ENCODE measurements at places on chromosomes 6 and 20. TPM values are rescaled to one million over a fixed set of nuclear protein-coding genes. Genes with fewer than 3 reads are reported as not detected.

The PRDM1 gene
- polyA plus RNA-seq: 2.5 TPM

The IMPG1 gene
- polyA plus RNA-seq: 3.7 TPM

The HDGFL1 gene
- not detected for polyA plus RNA-seq

The CLVS2 gene
- polyA plus RNA-seq: 0.33 TPM

The LPA gene
- 0.17 TPM for polyA plus RNA-seq

The RUNX2 gene
- 3.1 TPM for polyA plus RNA-seq

The IL17F gene
- not detected for polyA plus RNA-seq

The TCP11 gene
- 1.2 TPM for polyA plus RNA-seq

DNA sequence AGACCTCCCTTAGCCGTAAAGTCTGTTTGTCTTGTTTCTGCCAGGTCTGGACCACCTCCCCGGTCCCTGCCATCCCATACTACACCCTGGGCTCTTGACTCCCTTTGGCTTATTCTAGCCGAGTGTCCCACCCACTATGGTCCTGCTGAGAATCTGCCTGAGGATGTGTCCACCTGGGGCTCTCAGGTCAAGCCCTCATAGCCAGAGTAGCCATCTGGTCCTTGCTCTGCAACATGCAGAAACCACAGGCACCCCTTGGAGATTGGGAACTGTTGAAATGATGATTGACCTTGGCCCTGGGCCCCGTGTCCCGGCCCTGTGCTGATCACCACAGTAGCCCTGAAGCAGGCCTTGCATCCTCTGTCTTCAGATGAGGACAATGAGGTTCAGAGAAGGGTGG is 44.0 kb downstream of the VSTM2L start:
- DNase-seq: no peak

- DNase-seq: no peak
Measured at GRCh38 chr20:35319192-35319870, 27.1 kb upstream of the FAM83C start.

- DNase-seq: no peak
Measured at GRCh38 chr6:26380256-26380655, 2.7 kb upstream of the BTN2A2 start.

GRCh38 chr6:168162366-168162765 is 83.4 kb upstream of the FRMD1 start:
- DNase-seq: no peak

GRCh38 chr6:79864001-79864400 is 83.4 kb downstream of the ELOVL4 start:
- DNase-seq: no peak

- DNase-seq: no peak
Measured at GRCh38 chr6:37628611-37629320, 68.9 kb downstream of the MDGA1 start.

GRCh38 chr6:21742238-21742660 is 148.7 kb downstream of the SOX4 start:
- DNase-seq: no peak

GRCh38 chr6:132526461-132526860 is 11.6 kb upstream of the TAAR9 start:
- no peak for DNase-seq

DNA sequence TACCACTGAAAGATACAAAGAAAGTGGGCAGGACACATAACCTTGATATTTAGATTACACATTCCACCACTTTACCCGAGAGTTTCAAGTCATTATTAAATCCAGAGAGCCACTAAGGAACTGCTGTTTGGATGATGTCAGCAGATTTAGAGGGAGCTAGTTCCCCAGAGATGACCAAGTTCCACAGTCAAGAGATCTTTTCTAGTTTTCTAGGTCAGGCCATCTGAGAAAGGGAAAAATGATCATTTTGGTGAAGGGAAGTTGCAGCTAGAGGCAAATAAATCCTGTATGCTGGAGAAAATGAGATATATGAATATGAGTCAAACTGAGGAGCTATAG is 147.8 kb downstream of the HS3ST5 start:
- no peak for DNase-seq

GRCh38 chr6:84501315-84501714 is 263.1 kb downstream of the TBX18 start:
- no peak for DNase-seq

DNA sequence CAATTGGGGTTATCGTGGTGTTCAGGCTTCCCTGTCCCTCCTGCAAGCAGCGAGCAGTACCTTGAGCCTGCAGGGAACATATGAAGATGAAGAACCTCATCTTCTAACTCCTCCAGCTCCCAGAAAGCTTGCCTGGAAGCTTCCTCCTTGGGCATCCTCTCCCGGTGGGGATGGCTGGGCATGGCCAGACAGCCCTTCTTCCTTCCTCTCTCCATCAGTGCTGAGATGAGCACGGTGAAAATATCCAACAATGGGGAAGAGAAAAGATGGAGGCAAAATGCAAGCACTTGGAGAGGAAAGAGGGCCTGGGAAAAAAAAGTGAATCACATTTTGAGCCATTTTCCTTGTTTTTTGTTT is 107.7 kb upstream of the FOXA2 start:
- no peak for DNase-seq

- no peak for DNase-seq
Measured at GRCh38 chr20:62203378-62204030, 16.6 kb downstream of the HRH3 start.

DNA sequence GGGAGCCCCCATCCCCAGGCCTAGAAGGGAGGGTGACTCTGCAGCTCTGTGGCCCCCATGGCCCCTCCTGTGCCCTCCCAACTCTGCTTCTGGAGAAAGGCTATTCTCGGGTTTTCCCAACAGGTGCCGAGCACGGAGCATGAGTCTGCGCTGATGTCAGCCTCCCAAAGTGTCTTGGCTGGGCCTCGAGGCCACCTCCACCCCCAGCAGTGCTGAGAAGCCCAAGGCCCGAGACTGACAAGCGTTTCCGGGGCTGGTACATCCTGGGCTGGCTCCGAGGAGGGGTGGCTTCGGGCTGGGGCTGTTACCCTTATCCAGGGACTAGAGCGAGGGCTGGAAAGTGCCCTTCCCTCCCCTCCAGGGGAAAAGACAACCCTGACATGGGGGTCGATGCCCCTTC is 60.2 kb upstream of the GATA5 start:
- DNase-seq: no peak

GRCh38 chr6:136945072-136945471 is 23.0 kb downstream of the SLC35D3 start:
- DNase-seq: no peak

DNA sequence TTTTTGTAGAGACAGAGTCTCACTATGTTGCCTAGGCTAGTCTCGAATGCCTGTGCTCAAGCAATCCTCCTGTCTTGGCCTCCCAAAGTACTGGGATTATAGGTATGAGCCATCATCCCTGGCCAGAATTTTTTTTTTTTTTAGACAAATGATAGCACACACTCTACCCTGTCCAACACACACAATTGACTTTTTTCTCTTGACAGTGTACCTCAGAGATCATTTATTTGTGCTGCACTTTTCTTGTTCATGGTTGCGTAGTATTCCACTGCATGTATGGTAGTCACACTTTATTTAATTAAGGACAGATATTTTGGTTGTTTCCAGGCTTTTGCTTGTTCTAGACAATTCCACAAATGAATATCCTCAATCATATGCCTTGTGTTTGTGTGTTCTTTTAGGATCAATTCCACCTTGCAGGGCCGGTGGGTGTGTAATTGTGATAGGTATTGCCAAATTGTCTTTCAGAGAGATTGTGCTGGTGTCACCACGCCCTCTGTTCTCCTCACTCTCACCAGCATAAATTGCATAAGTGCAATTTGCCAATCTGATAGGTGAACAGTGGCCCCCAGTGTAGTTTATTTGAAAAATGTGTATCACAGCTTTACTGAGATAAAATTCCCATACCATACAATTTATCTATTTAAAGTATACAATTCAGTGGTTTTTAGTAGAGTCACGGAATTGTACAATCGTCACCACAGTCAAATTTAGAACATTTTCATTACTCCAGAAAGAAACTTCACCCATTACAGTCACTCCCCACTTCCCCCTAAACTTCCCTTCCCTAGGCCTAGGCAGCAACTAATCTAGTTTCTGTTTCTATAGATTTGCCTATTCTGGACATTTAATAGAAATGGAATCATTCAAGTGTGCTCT is 20.1 kb downstream of the SRC start:
- DNase-seq: no peak

GRCh38 chr6:167799033-167799821 is 27.5 kb upstream of the AFDN start:
- DNase-seq: no peak

DNA sequence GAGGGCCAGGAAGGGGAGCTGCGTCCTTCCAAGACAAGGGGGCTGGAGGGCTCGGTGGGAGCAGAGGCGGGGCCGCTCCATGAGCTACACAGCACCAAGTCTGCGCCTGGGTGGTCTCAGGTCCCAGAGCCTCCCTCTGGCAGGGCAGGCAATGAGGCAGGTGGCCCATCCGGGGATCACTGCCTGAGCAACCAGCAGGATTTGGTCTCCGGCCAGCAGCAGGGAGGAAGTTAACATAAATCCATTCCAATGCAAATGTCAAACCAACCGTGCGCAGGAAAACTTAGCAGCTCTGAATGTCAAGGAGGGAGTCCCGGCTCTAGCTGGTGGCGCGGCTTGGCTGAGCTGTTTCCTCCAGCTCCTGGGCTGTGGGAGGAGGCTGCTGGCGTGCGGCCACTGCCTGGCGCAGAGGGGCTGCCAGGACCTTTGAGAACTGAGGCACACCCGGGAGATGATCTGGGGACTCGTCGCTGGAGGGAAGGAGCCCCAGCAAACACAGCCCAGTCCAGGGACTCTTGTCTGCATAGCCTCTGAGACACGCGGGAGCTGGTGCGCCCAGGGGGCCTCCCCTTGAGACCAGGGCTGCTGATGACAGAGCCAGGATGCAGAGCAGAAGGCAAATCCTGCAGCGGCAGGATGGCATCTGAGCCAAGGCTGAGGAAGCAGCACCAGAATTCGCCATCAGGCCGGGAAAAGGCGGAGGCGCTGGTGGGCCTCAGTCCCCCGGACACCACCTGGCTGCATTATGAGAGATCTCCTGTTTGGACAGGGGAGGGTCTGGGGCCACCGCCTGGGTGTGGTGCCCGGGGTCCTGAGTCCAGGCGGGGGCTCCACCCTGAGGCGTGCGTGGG is 33.1 kb upstream of the CHRNA4 start:
- DNase-seq: peak; percentile 80

DNA sequence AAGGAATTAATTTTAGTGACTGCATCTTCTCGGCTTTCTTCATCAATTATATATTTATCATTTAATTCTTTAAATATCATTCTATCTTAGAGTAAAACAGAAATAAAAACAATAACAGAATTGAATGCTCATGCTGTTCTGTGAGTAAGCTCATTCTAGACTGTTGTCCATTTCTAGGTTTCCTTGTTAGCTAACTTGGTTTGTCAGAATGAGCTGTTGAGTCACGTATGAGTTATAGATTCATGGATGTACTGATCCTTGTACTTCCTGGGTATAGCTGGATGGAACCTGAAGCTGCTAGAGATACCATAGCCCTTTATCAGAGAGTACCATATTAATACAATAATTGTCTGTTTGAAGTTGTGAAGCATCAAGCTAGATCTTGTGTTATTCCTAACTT is 515.3 kb downstream of the TENT5A start:
- DNase-seq: no peak

Data from left renal pelvis (tissue), 4 donors.